ENCODE measurements at places on chromosomes 3 and 15.
A peak's percentile ranks its signal among the peaks of the same experiment; 100 is the strongest.

- peak; percentile 27 for DNase-seq
Observed at GRCh38 chr3:126937973-126938372, 44.9 kb upstream of the PLXNA1 start.

- DNase-seq, result no peak
Observed at GRCh38 chr3:132563420-132564069, 33.5 kb upstream of the ACKR4 start.

DNA sequence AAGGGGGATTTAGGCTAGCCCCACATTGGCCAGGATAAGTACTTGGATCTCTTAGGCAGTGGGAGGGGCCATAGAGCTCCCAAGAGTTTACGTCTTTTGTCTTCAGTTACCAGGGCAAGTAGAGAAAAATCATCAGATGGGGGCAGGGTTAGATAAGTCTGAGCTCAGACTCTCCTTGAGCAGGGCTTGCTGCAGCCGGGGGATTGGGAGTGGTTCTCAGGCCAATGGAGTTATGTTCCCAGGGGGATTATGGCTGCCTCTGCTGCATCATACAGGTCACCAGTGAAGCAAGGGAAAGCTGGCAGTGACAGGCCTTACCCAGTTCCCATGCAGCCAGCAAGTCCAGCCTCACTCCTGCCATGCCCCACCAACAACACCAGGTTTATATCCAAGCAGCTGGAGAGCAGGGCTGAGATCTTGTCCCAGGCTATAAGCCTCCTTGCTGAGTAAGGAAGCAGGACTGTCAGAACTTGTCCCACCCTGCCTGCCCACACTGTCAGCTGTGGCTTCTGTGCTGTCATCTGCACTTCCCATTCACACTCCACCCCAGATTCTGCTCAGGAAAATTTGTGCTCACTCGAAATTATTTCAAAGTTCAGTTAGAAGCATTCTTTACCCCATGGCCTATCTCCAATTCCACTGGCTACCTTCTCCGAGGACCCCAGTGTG, 215.3 kb downstream of the FAM43A start:
- DNase-seq, result no peak

DNA sequence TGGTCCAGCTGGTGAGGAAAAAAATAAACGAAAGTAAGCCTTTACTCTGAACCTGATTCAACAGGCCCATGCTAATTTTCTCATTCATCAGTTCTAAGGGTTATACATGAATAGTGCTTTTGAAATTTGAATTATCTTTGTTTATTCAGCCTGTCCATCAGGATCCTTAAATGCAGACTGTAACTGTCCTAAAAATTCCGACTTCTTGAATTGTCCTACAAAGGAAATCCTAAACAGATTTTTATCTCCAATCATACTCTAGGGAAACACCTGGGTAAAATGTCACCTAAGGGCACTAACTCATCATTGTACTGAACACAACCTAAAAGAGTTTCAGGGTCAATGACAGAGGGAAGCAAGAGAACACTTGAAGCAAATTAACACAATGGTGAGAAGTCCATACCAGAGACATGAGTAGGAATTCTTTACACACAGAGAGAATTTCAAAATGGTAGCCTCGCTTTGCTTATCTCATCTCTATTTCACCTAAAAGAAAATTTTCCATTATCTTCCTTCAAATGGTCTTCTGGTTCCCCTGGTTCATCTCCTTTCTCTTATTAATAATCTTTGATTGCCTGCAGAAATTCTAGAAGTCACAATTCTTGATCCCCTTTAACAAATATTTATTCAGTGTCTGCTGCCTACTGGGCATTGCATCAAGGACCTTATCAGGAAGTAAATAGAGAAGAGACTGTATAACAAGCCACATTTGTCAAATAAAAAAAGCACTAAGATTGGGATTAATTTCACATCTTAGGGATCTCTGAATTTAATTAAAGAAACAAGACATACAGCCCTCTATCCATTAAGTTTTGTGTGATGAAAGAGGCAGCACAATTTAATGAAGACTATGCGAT, 182.7 kb downstream of the MEIS2 start:
- no peak for DNase-seq

DNA sequence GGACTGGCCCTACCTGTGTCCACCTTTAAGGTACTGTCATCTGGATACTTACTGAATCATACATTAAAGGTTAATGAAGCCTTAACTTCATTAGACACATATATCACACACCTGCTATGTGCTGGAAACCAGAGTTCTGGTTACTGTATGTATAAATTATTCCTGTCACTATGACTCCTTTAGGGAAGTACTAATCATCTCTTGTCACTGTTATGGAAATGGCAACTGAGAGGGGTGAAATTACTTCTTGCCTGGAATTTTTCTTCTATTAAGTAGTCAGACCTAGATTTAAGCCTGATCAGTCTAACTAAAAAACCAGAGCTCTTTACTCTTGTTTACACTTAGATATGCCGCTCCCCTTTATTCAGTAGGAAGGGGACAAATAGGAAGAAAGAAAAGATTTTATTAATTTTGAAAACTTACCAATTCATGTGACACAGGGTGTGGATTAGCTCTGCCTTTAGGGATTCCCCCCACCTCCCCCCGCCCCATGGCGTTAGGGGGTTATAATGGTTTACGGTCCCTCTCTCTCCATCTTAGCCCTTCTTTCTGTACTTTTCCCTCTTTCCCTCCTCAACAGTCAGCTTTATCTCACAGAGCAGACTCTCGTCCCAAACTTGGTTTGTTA, 152.5 kb downstream of the KLHL25 start:
- peak; percentile 47 for DNase-seq

GRCh38 chr3:52068055-52068571, 11.7 kb upstream of the DUSP7 start:
- DNase-seq, result no peak

GRCh38 chr15:92100301-92100700, 246.8 kb downstream of the SLCO3A1 start:
- DNase-seq, result no peak

DNA sequence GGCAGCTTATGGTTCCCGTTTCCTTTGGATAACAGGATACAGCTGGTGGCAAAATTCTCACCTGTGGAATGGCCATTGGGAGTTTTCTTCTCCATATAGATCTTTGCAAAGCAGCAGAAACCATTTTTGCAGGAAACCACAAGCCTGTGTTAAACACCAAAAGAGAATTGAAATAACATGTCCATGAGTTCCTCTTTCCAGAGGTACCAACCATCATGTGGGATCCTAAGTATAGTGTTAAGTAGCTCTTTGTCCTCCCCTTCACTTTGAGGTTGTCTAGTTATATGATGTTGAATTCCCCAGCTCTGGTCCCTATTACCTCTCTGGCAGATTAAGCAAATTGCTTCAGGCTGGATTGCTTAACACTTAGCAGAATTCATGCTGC, 94.9 kb downstream of the AKAP13 start:
- no peak for DNase-seq

Measured in tibial artery (tissue), 4 donors.